ENCODE measurements at places on chromosomes 16 and 17. TPM values are rescaled to one million over a fixed set of nuclear protein-coding genes. Genes with fewer than 3 reads are reported as not detected.

- H3K36me3 ChIP-seq, result no peaks in the 10 kb centered on the region
- no peaks in the 10 kb centered on the region for H3K27me3 ChIP-seq
- H3K4me3 ChIP-seq, result no peak overlapping the region
- H3K27ac ChIP-seq, result no peak overlapping the region
These were observed 239.5 kb downstream of the ABCC12 start for GRCh38 chr16:47916266-47916665.

GRCh38 chr17:50517504-50518383 lies 9.5 kb downstream of the MYCBPAP start:
- H3K4me1 ChIP-seq, result peaks cover 28% of the 10 kb centered on the region
- no peak overlapping the region for H3K4me3 ChIP-seq
- peak overlapping the region; percentile 73 for H3K27ac ChIP-seq
- H3K36me3 ChIP-seq, result no peaks in the 10 kb centered on the region

DNA sequence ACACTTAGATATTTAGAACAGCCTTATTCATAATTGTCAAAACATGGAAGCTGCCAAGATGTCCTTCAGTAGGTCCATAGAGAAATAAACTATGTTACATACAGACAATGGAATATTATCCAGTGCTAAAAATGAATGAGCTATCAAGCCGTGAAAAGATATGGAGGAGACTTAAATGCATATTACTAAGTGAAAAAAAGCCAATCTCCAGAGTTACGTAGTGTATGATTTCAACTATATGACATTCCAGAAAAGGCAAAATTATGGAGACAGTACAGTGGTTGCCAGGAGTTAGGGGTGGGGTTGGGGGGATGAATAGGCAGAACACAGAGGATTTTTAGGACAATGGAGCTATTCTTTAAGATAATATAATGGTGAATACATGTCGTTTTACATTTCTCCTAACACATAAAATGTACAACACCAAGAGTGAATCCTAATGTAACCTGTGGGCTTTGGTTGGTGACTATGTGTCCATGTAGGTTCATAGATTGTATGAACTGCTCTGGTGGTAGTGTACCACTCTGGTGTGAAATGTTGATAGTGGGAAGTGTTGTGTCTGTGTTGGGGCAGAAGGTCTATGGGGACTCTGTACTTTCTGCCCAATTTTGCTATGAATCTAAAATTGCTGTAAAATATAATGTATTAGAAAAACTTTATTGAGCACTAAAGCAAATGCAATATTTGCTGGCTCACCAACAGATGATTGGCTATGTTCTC lies 122.6 kb downstream of the USP22 start:
- DNase-seq, result no peak
- peak overlapping the region; percentile 51 for H3K27ac ChIP-seq
- peaks cover 2% of the 10 kb centered on the region for H3K4me1 ChIP-seq
- H3K4me3 ChIP-seq, result no peak overlapping the region

DNA sequence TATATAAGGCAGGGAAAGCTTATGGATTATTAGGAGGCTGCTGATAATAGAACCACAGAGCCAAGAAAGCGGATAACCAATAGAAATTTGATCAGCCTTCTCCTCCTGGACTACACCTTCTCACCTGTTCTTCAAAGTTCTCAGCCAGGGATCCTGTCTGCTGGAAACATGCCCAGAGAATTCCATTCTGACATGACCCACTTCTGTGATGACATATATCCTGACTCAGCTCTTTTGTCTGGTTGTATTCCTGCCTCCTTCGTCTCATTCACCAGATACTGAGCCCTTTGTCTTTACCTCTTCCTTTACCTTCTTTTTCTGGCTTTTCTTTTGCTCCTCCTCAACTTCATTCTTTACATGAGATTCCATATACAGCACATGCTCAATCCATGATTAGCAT lies 576.1 kb downstream of the CDH11 start:
- H3K27ac ChIP-seq, result no peak overlapping the region
- no peaks in the 10 kb centered on the region for H3K4me1 ChIP-seq
- no peak for DNase-seq

GRCh38 chr17:37752482-37752881 lies 7.6 kb upstream of the HNF1B start:
- DNase-seq, result no peak
- no peaks in the 10 kb centered on the region for H3K27me3 ChIP-seq
- no peak overlapping the region for H3K4me3 ChIP-seq
- H3K4me1 ChIP-seq, result no peaks in the 10 kb centered on the region
- H3K36me3 ChIP-seq, result no peaks in the 10 kb centered on the region
- no peak overlapping the region for H3K27ac ChIP-seq

- no peaks in the 10 kb centered on the region for H3K4me1 ChIP-seq
- no peak overlapping the region for H3K4me3 ChIP-seq
- DNase-seq, result no peak
- H3K27me3 ChIP-seq, result no peaks in the 10 kb centered on the region
- H3K27ac ChIP-seq, result no peak overlapping the region
These were observed 7.9 kb downstream of the RABEP2 start for GRCh38 chr16:28917095-28917494.

DNA sequence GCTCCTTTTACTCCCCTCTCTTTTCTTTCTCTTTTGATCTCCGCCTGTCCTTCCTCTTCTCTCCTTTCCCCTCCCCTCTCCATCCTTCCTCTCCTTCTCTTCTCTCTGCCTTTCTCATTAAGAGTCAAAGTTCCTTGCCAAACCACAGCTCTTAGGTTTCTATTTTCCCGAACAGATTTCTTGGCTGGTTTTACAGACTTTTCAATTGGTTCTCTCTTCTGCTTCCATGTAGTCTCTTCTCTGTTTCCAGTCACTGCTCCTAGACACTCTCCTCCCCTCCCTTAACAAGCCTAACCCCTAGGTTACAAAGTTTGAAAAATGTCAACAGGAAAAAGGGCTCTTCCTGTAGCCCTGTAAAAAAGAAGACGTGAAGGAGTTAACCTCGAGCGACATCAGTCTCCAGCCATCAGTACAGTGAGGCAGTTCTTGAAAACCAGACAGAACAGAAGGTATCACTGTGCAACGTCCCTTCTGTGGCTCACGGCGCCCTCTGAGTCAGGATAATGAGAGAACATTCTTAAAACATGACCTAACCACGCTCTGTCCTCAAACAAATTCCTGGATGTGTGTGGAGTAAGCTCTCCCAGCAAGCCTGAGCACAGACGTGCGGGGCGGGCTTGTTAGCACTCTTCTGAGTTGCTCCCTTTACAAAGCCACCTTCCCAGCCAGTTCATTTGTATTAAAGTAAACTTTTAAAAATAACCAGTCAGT lies 11.6 kb upstream of the MARCHF10 start:
- H3K4me1 ChIP-seq, result no peaks in the 10 kb centered on the region
- no peak overlapping the region for H3K4me3 ChIP-seq
- DNase-seq, result peak; percentile 58

- H3K27me3 ChIP-seq, result no peaks in the 10 kb centered on the region
- H3K36me3 ChIP-seq, result no peaks in the 10 kb centered on the region
- DNase-seq, result no peak
- H3K27ac ChIP-seq, result peak overlapping the region; percentile 76
These were observed 2.0 kb downstream of the TTYH2 start for GRCh38 chr17:74215342-74215727.

DNA sequence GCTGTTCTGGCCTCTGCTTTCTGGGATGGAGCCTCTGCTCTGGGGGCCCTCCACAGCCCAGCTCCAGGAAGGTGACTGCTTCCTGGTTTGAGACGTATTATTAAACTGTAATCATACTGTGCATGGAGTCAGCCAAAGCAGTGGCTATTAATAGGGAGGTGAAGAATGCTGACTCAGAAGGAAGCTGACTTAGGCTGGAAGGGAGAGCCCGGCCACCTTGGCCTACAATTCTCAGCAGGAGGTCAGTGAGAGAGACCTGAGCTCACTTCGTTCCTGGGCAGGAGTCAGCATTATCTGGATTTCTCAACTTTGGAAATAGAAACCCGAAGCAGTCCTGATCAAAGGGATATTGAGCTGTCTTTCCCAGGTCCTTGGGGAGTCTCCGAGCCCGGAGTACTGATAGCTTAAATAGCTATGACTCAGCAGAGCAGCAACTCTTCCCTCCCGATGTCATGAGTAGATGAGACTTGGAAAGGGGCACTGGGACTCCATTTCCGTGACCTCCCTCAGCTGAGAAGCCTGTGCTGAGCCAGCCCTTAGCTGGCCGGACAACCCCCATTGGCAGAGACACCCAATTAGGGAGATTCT lies 91.8 kb downstream of the YPEL2 start:
- H3K36me3 ChIP-seq, result no peaks in the 10 kb centered on the region
- H3K4me3 ChIP-seq, result no peak overlapping the region
- no peak for DNase-seq
- H3K4me1 ChIP-seq, result peaks cover 13% of the 10 kb centered on the region
- no peaks in the 10 kb centered on the region for H3K27me3 ChIP-seq

- no peak overlapping the region for H3K4me3 ChIP-seq
- no peaks in the 10 kb centered on the region for H3K36me3 ChIP-seq
- H3K27me3 ChIP-seq, result no peaks in the 10 kb centered on the region
These were observed 67.6 kb downstream of the USP31 start for GRCh38 chr16:23081675-23082119.

- no peaks in the 10 kb centered on the region for H3K36me3 ChIP-seq
- H3K27ac ChIP-seq, result no peak overlapping the region
- H3K4me1 ChIP-seq, result peaks cover 15% of the 10 kb centered on the region
- no peak overlapping the region for H3K4me3 ChIP-seq
- no peak for DNase-seq
These were observed 27.4 kb downstream of the IRF8 start for GRCh38 chr16:85926370-85926769.

- no peaks in the 10 kb centered on the region for H3K27me3 ChIP-seq
- DNase-seq, result no peak
- no peak overlapping the region for H3K27ac ChIP-seq
These were observed 118.9 kb upstream of the PIRT start for GRCh38 chr17:10956821-10957220.

DNA sequence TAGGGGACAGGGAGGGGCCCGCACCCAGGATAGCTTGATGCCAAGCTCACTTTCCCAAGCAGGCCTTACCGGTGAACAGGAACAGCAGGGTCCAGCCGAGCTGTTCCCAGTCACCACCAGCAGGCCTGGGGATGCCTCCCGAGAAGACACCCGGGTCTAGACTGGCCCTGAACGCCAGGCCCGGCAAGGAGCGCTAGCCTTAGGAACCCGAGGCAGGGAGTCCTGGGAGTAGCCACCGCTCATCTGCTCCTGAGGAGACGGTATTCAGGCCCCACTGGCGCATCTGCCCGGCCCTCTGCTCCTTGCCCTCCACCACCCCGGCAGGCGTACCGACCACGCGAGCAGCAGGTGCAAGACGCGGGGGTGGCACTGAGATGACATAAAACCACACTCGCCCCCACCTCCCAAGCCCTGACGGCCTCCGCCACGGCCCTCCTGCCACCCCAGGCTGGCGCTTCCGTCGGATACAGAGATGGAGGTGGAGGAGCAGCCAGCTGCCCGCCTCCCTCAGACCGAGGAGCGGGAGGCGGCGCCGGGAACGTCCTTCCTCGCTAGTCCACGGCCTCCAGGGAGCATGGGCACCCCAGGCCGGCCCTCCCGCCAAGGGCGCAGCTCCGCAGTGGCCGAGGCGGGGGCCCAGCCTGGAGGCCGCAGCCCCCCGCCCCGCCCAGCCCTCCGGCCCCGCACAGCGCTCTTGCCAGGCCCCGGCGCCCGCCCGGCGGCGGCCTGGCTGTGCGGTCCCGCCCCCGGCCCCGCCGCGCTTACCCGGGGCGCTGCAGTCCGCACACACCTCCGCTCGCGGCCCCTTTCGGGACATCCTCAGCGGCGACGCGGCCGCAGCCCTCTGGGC lies 661 bp downstream of the GIT1 start:
- peak overlapping the region; percentile 86 for H3K4me3 ChIP-seq
- peak; percentile 60 for DNase-seq
- peaks cover 22% of the 10 kb centered on the region for H3K4me1 ChIP-seq
- H3K27ac ChIP-seq, result peak overlapping the region; percentile 55

GRCh38 chr17:54898576-54898975 lies 2.1 kb upstream of the TOM1L1 start:
- H3K27ac ChIP-seq, result no peak overlapping the region
- no peaks in the 10 kb centered on the region for H3K27me3 ChIP-seq
- H3K36me3 ChIP-seq, result no peaks in the 10 kb centered on the region

DNA sequence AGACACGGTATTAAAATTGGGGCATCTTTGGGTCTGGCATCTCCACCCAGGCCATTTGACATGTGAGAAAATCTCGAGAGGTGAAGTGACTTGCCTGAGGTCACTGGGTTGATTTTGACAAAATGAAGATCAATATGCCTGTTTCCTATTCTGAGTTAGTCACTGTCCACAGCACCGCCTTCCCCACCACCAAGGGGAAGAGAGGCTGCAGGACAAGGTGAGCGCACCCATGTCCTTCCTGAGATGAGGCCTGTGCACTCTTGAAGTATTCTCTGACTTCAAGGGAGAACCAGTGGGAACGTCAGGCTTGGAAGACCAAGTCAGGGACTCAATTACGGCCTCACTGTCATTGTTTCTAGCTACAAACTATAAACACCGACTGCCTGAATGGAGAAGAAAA lies 49.9 kb upstream of the WSB1 start:
- H3K27ac ChIP-seq, result peak overlapping the region; percentile 43
- H3K36me3 ChIP-seq, result no peaks in the 10 kb centered on the region

Gene FAM171A2
- 8.5 TPM for total RNA-seq

Gene MYADML2
- total RNA-seq, result not detected

Gene CCDC40
- 5.9 TPM for total RNA-seq

Gene NKIRAS2
- 24.8 TPM for total RNA-seq
